ENCODE measurements at places on chromosomes 3 and 15.

- no peak for DNase-seq
Measured at GRCh38 chr3:16885593-16886302, 993 bp downstream of the PLCL2 start.

GRCh38 chr15:99331381-99331780 is 80.1 kb downstream of the LRRC28 start:
- DNase-seq: no peak

DNA sequence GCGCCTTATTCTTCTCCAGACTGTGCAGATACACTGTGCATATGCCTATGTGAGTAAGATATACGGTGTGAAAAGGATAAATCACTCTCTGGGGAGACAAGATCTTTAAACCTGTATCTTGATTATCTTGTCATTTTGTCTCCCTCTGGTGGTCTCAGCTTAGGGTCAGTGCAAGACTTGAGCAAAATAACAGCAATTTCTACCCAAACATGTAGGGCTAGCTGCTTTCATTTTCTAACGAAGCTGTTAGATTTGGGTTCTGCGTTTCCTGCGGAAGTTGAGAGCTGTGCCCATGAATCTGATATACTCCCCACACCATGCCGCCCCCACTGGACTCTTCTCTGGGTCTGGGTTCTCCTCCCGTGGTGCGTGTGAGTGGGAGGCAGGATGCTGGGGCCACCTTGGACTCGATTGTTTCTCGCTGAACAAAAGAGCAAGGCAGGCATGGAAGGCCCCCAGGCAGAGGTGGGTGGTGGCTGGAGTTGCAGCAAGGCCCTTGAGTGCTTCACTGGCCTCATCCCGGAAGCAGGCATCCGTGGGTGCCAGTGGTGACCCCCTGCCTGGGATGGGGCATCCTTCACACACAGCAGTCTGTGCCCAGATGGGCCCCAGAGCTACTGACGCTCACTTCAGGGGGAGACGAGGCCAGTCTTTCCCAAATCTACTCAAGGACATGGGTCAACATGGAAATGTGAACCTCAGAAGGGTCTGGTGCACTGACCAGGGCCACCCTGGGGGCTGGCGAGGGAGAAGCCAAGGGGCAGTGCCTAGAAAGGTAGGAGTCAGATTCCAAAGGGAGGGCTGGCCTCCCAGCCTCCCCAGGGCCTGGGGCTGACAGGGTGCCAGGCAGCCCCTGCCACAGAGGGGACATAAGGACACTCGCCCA is 179.6 kb downstream of the NSMCE3 start:
- no peak for DNase-seq

- no peak for DNase-seq
Measured at GRCh38 chr15:70351941-70352774, 254.4 kb upstream of the TLE3 start.

DNA sequence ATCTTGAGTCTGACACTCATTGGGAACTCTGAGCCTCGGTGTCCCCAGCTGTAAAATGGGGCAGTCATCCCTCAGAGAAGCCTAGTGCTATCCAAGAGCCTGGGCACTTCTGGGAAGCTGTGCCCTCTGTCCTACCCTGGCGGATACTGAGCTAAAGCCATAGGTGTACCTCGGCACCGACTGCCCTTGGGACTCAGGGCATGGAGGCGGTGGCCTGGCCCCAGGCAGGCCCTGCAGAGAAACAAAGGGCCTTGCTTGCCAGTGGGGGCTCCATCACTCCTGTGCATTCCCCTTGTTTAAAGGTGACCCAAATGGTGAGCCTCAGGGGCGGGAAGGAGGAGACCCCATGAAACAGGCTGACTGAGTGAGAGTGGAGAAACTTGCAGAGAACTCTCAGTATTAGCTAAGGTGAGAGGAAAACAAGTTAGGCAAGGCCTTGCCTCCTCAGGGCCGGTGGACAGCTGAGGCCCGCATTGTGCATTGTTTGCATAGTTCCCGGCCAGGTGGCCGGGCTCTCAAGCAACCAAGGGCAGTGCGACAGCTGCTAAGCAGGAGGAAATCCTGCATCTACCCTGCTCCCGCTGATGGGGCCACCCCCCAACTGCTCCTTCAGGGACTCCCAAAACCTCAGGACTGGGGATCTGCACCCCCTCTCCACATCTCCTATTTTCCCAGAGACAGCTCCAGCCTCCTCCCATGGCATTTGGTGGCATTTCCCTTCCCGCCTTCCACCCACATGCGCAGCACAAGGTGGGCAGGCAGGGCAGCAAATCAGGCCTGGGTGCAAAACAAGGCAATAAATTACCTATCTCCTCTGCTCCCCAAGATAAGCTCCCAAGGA is 4.3 kb downstream of the PFKFB4 start:
- no peak for DNase-seq

GRCh38 chr3:30962084-30962483 is 67.6 kb upstream of the GADL1 start:
- DNase-seq: no peak

DNA sequence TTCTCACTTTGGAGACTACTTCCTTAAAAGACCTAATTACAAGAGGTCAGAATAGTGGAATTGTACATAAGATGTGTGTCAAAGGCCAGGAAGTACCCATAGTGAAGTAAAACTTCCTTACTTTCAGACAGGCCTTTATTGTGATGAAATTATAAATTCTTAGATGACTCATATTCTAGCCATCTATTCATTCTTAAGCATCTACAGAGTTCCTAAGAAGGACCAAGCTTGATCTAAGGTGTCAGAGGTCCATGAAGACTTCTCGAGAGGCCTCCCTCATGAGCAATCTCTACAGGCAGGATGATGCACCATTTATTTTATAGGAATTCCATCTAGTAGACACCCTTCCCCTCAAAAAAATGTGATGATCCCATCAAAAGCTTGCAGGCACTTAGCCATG is 493.3 kb downstream of the MAGI1 start:
- DNase-seq: no peak

DNA sequence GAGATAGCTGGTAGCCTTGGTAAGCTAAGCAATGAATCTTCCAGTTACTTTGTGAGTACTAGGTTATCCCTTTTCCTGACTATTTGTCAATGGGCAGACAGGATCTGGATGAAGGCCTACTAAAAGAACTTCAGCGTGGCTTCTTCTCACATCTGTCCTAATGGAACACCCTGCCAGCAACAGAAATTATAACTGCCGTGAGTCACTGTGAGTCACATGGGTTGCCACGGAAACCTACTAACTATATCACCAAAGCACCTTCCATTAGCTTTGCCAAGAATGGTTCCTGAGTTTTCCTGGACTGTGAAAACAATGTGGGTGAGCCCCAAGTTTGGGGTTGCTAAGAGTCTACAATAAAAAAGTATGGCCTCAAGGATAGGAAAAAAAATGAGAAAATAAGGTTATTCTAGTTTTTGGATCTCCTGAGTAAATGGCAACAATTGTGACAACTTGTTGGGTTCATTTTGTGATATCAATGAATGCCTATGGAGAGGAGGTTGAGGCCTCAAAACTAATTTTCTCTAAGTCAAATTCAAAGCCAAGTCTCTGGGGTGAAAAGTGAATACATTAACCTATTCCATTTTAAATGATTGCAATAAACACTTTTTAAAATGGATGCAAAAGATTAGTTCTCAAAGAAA is 195.1 kb upstream of the ICE2 start:
- peak; percentile 46 for DNase-seq
